Stimulated activated naive CD4-positive, alpha-beta T cell treated with Interleukin-2 at 50 U/mL for 16 hours (primary cell): ENCODE measurements at places on chromosomes 7 and 10.

GRCh38 chr10:65325913-65326312 is 1599.9 kb upstream of the LRRTM3 start:
- no peak for DNase-seq

- DNase-seq, result no peak
Observed at GRCh38 chr7:30379131-30379530, 94.7 kb downstream of the ZNRF2 start.

DNA sequence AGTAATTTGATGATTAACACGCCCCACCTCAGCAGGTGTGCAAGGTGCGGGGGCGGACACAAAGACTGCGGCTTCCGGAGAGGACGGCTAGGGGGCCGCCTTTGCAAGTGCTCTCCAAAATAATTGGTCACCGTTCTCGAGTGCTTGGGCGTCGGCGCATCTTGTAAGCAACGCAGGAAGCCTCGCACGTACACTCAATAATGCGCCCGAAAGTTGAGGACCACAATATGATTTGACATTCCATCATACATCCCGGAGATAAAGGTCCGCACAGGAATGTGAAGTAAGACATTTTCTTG is 114.7 kb downstream of the EBF3 start:
- no peak for DNase-seq

DNA sequence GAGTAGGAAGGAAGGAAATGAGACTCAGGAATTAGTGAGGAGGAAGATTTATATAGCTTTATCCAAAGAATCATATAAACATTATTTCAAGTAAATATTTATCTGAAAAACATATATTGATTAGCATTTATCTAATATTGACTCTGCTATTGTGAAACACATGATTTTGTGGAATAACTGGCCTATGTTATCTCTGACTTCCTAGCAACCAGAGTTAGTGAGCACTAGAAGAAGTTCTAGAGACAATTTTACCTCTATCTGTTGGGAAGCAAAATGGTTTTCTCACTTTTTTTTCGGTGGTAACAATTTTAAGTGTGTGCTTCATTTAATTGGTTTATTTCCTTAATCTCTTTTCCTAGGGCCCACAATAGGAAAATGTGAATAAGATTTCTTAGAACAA is 21.6 kb downstream of the MDFIC start:
- no peak for DNase-seq

DNA sequence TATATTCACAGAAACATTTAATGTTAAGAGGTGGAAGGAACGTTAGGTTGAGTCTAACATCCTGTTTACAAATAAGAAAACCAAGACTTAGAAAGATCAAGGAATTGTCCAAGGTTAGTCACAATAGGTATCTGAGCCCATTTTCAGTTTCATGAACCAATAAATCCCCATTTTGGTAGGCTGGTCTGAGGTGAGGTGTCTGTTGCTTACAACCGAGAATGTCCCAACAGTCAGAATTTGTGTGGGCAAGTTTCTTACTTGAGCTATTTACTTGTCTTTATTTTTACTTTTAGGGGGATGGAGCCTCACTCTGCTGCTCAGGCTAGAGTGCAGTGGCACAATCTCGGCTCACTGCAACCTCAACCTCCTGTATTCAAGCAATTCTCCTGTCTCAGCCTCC is 23.6 kb downstream of the PANK1 start:
- no peak for DNase-seq

DNA sequence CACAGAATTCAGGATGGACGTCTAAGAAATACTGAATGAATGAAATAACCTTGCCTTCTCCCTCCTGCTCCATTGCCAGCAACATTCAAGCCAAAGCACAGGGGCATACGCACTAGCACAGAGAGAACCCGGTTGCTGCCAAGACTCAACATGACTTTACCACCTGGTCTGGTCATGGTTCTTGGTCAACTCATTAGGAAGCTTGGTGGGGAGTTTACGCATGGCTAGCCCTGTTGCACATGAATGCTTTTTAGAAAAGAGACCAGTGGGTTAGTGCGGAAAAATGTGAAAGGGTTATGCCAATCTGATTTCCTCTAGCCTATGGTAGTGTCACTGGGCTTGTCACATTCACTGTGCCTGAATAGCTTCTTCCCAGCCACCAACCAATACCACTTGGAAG is 187.6 kb upstream of the NEBL start:
- DNase-seq, result no peak

DNA sequence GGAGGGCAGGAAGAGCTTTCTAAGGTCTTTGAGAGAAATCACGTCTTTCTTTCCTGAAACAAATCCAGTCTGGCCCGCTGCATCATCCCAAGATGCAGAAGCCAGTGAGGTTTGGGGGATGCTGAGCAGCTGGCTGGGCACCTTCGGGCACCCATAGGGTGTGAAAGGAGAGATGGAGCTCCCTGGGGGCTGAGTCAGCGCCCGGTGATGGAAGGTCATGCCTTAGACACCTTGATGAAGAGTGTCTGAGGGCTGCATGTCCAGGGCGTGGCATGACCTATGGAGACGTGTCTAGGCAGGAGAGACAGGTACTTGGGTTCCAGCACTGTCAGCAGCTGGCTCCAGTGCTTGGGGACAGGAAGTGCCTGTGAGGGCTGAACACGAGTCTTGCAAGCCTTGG is 88.3 kb downstream of the GOLGA7B start:
- no peak for DNase-seq

DNA sequence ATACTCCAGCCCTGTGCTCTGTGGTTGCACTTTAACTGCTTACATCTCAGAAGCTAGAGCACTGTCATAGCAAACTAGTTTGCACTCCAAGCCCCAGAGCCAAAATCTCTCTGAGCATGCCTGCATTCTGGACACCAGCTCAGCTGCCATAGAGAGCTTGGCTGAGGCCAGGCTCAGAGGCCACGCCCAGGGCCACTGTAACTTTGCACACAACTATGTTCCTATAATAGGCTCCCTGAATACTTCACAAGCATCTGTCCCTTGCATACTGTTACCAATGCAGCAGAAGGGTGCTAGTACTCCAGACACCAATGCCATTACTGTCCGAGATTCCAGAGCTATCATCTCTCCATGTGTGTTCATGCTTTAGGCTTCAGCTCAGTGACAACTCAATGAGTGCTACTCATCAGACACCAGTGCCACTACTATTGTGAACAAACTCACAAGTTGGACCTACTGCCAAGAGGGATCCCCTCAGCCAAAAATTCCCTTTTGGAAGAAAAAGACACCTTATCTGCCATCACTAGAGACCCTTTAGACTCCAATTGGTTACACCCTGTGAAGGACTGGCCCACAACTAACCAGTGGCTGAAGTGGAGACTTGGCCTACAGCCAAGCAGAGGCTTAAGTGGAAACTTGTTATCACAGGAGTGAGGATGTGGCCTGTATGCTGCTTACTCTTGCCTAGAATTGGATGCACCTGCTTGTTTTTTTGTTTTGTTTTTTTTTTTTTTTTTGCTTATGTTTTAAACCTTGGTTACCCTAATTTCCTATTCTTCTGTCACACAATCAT is 211.6 kb upstream of the MAGI2 start:
- no peak for DNase-seq

- DNase-seq, result no peak
Observed at GRCh38 chr10:110411047-110411410, 86.7 kb upstream of the DUSP5 start.

GRCh38 chr10:84552478-84552877 is 224.1 kb downstream of the CCSER2 start:
- DNase-seq, result no peak

GRCh38 chr10:8776926-8777622 is 722.6 kb downstream of the GATA3 start:
- no peak for DNase-seq

GRCh38 chr7:18529239-18529638 is 33.7 kb downstream of the HDAC9 start:
- no peak for DNase-seq

GRCh38 chr7:76340617-76341131 is 18.1 kb downstream of the YWHAG start:
- DNase-seq, result no peak

GRCh38 chr10:117617659-117618058 is 75.1 kb downstream of the EMX2 start:
- no peak for DNase-seq

DNA sequence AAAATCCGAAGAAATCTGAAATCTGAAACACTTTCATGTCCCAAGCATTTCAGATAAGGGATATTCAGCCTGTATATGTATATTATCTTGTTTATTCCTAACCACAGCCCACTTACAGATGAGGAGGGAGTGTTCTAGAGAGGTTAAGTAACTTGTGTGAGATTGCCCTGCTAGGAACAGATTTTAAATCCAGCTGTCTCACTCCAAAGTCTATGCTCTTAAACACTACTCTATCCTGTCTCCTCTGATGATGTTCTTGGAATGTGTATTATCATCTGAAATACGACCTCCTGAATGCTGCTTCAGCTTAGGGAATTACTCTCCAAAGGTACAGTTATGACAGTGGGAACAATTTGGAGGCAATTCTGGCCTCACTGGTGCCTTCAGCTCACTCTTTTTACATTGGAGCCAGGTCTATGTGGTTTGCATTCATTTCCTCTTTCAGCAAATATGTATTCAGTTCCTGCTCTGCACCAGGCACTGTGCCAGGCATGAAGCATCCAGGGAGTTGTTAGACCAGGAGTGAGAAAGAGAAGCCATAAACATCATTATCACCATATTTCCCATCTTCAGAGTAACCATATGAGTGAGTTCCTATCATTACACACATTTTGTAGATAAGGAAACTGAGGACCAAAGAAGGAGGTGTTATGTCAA is 70.2 kb downstream of the NOC3L start:
- DNase-seq, result no peak

DNA sequence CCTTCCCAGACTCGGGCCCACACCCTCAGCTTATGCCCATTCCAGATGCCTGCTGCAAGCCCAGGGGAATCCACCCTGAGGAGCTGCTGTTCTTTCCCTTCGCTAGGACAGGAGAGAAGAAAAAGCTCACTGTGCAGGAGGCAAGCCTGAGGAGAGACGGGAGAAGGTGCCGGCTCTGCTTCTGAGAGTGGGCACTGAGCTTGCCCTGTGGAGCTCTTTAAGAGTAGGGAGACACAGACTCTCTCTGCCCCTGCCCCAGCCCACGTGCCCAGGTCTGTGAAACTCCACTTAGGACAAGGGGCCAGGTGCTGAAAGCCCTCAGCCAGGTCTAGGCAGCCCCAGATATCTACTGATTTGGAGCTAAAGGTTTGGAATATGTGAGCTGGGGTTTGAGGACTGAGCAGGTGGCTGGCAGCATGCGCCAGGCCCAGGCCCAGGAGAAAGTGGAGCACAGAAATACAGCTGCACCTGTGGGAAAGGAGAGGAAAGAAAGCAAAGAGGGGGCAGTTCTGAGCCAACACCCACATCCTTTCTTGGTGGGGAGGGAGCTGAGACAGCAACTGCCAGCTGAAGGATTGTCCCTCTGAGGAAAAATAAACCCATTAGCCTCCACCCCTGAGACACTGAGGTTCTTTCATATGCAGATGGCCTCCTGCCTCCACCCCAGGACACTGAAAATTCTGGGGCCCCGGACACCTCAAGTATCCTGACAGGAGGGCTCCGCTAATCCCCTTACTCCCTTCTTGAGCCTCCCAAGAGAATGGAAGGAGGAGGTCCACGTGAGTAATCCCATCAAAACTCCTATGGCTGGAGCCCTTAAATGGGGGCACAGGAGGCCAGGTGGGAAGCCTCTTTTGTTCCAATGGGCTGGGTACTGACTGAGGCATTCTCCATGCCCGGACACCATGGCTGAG is 7.3 kb downstream of the POLL start:
- DNase-seq, result no peak

DNA sequence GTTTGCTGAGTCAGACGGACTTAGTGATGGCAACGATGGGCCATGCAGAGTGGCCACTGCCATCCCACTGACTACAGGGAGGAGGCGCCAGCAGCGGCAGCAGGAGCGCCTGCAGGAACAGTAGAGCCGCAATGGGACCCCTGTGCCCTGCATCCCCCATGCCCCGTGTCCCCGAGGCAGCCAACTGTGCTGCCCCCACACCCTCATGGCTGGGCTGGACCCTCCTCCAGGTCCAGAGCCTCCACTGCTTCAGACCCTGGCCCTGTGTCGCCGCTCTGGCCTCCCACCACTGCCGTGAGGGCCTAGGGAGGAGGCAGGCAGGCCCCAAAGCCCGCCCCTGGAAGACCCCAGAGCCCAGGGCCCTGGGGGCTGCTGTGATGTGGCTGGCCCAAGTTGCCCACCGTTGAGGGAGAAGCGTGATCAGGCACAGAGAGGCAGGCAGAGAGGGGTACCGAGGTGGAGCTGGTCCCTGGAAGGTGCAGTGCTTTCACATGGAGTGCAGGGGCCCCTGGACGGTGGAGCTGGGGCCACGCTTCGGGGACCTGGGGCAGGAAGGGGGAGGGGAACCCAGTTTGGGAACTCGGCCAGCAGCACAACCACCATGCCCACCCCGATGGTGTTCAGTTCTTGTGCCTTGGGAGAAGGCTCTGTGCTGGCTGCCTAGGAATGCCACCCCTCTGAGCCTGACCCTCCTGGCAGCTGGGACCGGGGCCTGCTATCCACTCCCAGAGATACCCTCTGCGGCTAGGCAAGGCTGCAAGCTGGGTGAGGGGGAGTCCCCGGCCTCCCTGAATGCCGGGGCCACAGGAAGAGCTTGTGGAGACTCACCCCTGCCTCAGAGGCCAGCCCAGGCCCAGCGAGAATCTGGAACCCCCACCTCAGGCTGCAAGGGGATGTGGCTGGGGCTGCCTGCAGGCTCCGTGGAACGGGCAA is 32.6 kb downstream of the DKK1 start:
- DNase-seq, result no peak

DNA sequence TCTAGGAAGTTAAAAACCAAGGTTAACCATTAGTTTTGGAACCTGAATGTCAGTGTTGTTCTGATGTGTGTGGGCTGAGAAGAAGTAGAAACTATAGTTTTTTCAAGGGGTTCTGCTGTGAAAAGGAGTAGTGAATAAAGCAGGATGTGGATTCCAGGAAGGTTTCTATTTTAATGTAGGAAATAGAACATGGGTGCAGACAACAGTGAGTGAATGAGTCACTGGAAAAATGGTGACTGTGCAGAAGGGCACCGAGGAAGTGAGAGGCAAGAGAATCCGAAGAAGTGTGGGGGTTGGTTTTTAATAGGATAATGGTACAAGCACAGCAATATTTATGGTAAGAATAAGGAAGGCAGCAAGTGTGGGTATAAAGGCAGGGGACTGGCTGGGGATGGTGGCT is 120.4 kb downstream of the ARHGAP21 start:
- DNase-seq, result no peak

GRCh38 chr10:1394155-1394912 is 338.1 kb downstream of the WDR37 start:
- DNase-seq, result no peak

- no peak for DNase-seq
Observed at GRCh38 chr10:77844713-77845445, 81.7 kb downstream of the DLG5 start.

DNA sequence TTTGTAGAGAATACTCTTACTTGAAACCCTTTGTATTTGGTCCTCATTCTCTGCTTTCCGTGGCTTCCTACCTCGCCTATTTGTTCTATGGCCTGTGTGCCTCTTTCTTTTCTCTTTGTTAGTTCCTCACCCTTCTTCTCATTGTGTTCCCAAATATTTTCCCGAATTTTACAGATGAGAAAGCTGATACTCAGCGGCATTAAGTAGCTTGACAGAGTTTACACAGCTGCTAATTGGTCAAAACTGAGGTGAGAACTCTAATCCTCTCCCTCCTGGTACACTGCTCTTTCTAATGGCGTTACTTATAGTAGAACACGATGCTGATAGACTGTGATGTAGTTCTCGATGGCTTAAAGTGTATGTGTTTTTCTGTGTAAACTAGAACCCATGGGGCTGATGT is 80.7 kb upstream of the HDAC9 start:
- no peak for DNase-seq
